Right cardiac atrium (tissue), 5 donors: ENCODE measurements at places on chromosomes 12 and 14.

- no peak for DNase-seq
Measured at GRCh38 chr12:25494926-25495325, 58.2 kb downstream of the LMNTD1 start.

DNA sequence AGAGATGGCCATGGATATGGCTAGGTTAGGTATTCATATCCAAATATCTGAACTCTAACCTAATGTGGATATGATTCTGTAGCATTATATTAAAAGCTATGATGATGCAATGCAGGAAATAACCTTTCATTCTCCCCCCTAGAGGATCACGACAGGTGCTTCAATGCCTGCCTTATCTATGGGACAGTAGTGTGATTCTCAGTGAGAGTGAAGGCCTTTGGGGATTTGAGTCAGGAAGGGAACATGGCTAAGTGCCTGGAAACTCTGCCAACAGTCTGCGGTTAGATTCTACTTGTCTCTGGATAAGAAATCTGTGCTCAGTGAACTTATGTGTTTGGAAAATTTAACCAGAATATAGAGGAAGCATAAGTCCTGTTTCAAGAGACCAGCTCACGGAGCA, 81.8 kb downstream of the SLC38A1 start:
- no peak for DNase-seq

DNA sequence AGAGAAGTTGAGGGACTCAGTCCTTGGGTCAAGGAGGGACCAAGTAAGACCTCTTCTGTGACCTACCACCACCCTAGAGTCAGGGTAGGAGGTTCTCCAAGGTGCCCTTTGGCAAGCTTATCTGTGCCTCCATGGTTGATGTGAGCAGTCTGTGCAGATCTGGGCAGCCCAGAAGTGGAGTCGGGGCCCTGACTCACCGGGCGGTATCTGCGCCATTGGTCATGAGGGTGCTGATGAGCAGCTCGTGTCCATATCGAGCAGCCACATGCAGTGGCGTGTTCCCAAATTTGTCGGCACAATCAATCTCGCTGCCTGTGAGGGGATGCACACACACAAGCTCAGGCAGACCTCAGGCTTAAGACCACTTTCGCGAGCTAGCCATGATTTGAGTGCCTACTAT, 5.1 kb downstream of the ANKRD52 start:
- no peak for DNase-seq

DNA sequence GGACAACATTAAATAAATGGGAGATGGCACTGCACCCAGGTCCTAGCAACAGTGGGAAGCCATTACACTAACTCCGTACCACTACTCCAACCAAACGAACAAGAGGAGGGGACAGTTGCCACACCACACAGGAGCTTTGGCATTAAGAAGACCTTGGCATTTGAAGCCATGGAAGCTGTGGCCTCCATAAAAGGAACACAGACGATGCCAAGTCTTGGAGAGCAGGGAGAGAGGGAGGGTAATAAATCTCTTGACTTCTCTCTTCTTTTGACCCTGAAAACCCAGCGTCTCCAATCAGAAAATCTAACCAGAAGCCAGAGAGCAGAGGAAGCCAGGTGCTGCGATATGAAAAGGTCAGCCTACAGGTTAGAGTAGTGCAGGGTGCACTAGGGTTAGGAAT, 338.8 kb upstream of the TMEM132C start:
- no peak for DNase-seq

GRCh38 chr14:77554207-77554606, 55.6 kb upstream of the ISM2 start:
- DNase-seq = no peak

DNA sequence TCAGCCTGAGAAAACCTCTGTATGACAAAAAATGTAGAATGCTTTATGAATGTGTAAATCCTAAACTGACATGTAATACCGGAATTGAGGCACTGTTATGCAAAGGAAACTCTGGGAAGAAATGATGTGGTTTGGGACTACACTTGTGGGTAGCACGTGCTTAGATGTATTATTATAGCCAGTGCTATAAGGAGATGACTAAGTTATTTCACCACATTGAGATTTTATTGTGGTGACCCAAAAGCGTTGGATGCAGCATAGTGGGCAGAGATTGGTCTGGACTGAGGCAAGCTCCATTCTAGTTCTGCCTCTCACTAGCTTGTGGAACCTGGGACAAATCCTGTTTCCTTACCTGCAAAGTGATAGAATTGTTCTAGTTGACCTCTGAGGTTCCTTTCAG, 172.2 kb downstream of the SNAPC1 start:
- no peak for DNase-seq

DNA sequence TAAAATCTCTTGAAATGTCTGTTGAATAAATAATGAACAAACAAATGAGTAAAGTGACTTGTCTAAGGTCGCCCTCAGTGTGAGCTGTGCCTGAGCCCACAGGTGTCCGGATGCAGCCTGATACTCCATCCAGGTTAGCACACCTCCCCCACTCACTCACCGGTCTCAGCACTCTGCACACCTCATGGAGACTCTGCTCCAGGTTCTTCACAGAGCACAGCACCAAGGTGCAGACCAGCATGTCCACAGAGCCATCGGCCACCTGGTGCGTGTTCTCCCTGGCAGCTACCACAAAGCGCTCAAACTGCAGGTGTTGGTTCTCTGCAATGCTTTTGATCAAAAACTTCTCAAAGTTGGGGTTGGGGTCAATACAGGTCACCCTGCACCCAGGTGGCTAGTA, 4.1 kb upstream of the KRT7 start:
- DNase-seq = no peak
